Aortic smooth muscle cell (primary cell): ENCODE measurements at places on chromosomes 2 and 18. TPM values are rescaled to one million over a fixed set of nuclear protein-coding genes. Genes with fewer than 3 reads are reported as not detected.

The UGT1A4 gene
- not detected in 2 replicates for total RNA-seq

The PPM1G gene
- total RNA-seq = 76.8 and 107 TPM in 2 replicates

The OR6B3 gene
- not detected in 2 replicates for total RNA-seq

The DSC3 gene
- under 0.01 and 0.12 TPM in 2 replicates for total RNA-seq

The PSMA8 gene
- total RNA-seq = not detected in 2 replicates

The CABLES1 gene
- total RNA-seq = 19.0 and 20.4 TPM in 2 replicates

The SRD5A2 gene
- total RNA-seq = not detected in 2 replicates

The FIGN gene
- total RNA-seq = 1.3 and 2.2 TPM in 2 replicates

The NCKAP5 gene
- total RNA-seq = 0.66 and 1.2 TPM in 2 replicates

The MAP2 gene
- 7.1 and 23.7 TPM in 2 replicates for total RNA-seq

The ARHGAP25 gene
- total RNA-seq = 0.50 and 0.92 TPM in 2 replicates

The ASXL3 gene
- total RNA-seq = 0.13 and 0.44 TPM in 2 replicates

The ALS2 gene
- total RNA-seq = 31.0 and 31.6 TPM in 2 replicates

The HOXD10 gene
- not detected in 2 replicates for total RNA-seq

The PEX13 gene
- total RNA-seq = 20.5 and 23.8 TPM in 2 replicates

The CD8A gene
- total RNA-seq = not detected in 2 replicates

The CNGA3 gene
- 0.13 TPM in 1 of 2 replicates, not detected in the other for total RNA-seq

The HOXD12 gene
- not detected in 2 replicates for total RNA-seq

The CRYGC gene
- total RNA-seq = not detected in 2 replicates

The COLEC12 gene
- total RNA-seq = 21.6 and 24.0 TPM in 2 replicates

The CHST9 gene
- not detected in 2 replicates for total RNA-seq

The TMEM163 gene
- 0.26 and 0.81 TPM in 2 replicates for total RNA-seq
